PC-9 (cell line): ENCODE measurements at places on chromosomes 12 and 14. TPM values are rescaled to one million over a fixed set of nuclear protein-coding genes. Genes with fewer than 3 reads are reported as not detected.

Gene SERPINA5
- total RNA-seq = not detected in 2 replicates

Gene KLRB1
- not detected in 2 replicates for total RNA-seq

GRCh38 chr14:26606729-26607312, 9.0 kb upstream of the NOVA1 start:
- no peak for DNase-seq

- no peak for DNase-seq
These were observed 111.0 kb downstream of the SCARB1 start for GRCh38 chr12:124752437-124753227.

GRCh38 chr12:67449591-67450052, 180.5 kb downstream of the CAND1 start:
- DNase-seq = no peak
